CD4-positive, alpha-beta T cell treated with Interleukin-1 beta for 1 hour (primary cell): ENCODE measurements at places on chromosomes 5 and 9.

DNA sequence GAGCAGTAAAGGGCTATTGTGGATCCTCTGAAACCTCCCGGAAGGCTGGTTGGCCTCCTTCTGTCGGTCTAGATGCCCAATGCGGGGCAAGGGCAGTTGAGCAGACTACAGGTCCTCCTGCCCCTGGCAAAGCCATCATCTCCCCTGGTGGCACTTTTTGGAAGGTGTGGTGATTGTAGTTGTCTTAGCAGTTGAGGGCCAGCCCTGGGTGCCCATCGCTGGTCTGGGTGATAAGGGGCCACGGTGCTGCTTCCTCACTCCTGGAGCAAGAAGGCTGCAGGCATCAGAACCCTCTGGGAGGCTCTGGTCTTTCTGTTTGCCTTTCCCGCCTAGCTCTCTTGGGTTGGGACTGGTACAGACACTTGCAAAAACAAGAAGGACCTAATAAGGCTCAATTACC, 63.8 kb downstream of the CYSTM1 start:
- no peak for DNase-seq

GRCh38 chr5:28066856-28067255, 1028.5 kb upstream of the CDH9 start:
- no peak for DNase-seq

DNA sequence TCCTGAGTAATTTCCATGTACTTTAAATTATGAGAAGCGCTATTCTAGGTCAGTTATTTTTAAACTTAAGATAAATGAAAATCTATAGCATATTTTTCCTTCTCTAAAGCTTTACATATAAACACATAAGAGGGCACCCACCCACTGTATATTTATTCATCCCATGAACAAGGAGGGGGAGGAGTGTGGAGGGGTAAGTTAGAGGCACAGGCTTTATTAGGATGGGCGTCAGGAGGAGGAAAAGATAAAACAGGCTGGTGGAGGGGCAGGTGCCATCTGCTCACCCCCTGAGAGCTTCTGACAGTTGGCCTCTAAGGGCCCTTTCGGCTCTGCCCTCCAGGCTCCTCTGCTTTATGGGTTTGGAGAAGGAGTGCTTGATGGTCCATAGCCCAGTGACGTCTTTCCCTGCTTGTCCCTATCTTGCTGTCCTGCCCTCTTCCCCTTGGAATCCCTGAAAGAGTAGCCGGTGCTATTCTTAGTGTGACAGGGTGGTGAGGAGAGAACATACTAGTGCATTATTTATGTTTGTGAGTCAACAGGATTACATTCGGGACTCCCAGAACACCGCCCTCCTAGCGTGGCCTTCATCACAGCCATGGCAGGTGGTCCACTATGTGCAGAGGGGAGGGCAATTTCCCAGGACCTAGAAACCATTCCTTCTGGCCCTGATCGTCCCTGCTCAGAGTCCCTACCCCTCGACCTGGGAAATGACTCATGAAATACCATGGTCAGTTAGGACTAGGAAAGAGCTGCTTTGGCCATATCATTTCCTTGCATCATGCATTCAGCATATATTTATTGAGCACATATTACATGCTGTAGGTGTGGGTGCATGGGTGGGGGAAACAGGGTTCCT, 7.9 kb upstream of the SYNPO start:
- no peak for DNase-seq

DNA sequence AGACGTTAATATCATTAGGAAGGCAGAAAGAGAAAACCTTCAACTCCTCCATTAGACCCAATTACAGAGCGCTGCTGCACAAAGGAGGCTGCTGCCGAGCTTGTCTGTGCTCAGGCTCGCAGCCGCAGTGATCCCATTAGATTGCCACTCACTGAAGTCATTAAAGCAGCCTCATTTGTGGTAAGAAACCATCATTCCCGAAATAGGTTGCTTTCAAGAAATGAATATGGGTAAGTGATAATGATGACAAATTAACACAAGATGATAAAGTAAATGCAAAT, 137.2 kb downstream of the CAVIN4 start:
- no peak for DNase-seq

GRCh38 chr5:6721442-6721841, 8.2 kb downstream of the TENT4A start:
- DNase-seq = no peak

DNA sequence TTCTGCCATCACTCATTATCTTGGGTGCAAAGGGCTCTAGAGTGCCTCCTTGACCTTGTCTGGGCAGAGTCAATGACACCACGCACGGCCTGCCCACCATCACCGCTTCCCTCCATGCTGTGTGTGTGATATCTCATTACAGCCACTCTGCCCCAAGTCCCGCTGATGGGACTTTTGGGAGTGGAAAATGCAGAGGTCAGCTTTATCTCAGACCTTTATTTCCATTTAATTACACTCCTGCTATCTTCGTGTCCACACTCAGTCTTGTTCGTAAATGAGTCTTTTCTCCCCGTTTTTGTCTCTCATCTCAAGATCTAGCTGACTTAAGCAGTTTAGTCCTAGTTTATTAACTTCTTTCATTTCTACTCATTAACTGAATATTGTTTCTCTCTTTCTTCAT, 226.2 kb downstream of the ICE1 start:
- DNase-seq = no peak

DNA sequence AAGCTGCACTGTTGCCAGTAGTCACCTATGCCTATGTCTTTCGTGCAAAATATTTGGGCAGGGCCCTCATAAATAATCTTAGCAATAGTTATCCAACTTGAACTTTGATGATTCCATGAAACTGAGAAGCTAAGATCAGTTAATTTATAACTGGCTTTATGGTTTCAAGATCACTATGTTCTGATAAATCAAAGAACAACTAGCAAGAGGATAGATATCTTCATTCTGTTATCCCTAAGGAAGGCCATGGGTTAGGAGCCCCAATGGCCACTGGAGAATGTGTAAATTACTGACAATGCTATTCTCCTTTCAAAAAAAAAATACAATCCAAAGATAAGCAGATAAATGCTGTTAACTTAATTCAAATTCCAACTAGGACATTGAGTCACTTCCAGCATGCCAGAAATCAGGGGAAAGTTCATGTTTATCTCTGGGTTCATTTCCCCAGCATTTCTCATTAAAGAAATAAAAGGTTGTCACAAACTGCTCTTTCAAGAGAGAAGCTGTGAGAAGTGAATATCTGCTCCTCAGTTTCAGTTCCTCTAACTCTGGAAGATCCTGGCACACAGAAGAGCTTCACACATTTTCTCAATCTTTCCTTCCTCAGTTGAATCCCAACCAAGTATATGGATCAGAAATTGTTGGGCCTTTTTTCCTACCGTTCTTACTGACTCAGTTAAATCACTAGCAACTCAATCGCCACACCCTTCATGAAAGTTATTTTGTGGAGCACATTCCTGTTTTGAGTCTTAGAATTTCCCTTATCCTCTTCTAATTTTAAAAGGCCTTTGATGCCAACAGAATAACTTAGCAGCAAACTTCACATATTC, 59.6 kb upstream of the SLC1A1 start:
- no peak for DNase-seq

DNA sequence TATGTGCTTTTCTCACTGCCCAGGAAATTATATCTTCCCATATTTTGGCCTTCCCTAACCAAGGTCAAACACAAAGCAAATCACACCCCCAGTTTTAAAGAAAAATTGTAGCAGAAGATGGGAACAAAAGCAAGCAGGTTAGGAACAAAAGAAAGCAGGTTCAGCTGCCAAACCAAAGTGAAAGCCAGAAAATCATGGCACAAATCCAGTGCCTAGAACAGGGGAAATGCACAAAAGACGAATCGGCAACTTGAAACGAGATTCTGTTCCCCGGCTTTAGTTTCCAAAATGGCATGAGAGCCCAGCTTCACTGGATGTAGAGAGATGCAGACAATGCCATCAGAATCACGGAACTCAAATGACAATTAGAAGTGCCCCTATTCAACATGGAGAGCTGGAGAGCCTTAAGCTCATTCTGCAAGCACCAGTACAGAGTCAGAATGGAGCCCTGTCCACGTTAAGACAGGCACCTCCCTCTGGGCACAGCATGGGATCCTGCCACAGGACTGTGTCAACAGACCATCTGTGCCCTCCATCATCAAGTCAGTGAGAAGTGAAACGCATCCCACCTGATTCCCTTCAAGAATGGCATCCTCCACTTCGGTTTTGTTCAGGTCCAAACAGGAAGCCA, 13.8 kb downstream of the DNAH5 start:
- no peak for DNase-seq

DNA sequence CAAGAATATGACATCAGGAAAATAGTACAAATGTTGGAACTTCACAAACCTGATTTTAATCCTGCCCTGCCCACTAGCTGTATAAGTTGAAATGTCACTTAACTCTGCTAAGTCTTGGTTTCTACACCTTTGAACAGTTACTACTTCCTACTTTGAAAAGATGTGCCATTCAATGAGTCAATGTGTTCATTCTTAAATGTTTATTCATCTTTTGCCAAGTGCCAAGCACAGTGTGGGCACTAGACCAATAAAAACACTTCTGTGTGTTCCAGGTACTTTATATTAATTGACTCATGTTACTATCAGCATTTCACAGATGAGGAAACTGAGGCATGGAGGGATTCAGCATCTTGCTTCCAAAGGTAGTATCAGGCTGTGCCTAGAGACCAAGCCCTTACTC, 12.8 kb downstream of the PDCL start:
- DNase-seq = no peak
